ENCODE measurements at places on chromosomes 13 and 19. TPM values are rescaled to one million over a fixed set of nuclear protein-coding genes. Genes with fewer than 3 reads are reported as not detected.

The B3GNT3 gene
- total RNA-seq, result not detected

The JAK3 gene
- 1.00 TPM for total RNA-seq

The FAM187B gene
- total RNA-seq, result not detected

The PLIN5 gene
- not detected for total RNA-seq

The TLE6 gene
- 2.4 TPM for total RNA-seq

The LAIR1 gene
- total RNA-seq, result not detected

The ZNF556 gene
- 0.09 TPM for total RNA-seq

The FXYD1 gene
- total RNA-seq, result 2.4 TPM

The SEMA6B gene
- total RNA-seq, result 0.37 TPM

The CERS1 gene
- total RNA-seq, result 0.85 TPM

The TEX29 gene
- total RNA-seq, result 0.09 TPM

The CEACAM8 gene
- not detected for total RNA-seq

The ZNF726 gene
- total RNA-seq, result 0.85 TPM

The SIGLEC7 gene
- not detected for total RNA-seq

The FXYD5 gene
- total RNA-seq, result 24.6 TPM

The PRSS57 gene
- total RNA-seq, result not detected

The SIGLEC14 gene
- total RNA-seq, result not detected
